T-helper 2 cell treated with Interferon-gamma antibody and Interleukin-4, amounts not matched to agents 5 μg/mL and 100 μg/mL, for 36 hours (primary cell): ENCODE measurements at places on chromosomes 13 and 19.
A peak's percentile ranks its signal among the peaks of the same experiment; 100 is the strongest.

GRCh38 chr19:47619763-47620162 is 10.8 kb downstream of the BICRA start:
- no peak for DNase-seq

DNA sequence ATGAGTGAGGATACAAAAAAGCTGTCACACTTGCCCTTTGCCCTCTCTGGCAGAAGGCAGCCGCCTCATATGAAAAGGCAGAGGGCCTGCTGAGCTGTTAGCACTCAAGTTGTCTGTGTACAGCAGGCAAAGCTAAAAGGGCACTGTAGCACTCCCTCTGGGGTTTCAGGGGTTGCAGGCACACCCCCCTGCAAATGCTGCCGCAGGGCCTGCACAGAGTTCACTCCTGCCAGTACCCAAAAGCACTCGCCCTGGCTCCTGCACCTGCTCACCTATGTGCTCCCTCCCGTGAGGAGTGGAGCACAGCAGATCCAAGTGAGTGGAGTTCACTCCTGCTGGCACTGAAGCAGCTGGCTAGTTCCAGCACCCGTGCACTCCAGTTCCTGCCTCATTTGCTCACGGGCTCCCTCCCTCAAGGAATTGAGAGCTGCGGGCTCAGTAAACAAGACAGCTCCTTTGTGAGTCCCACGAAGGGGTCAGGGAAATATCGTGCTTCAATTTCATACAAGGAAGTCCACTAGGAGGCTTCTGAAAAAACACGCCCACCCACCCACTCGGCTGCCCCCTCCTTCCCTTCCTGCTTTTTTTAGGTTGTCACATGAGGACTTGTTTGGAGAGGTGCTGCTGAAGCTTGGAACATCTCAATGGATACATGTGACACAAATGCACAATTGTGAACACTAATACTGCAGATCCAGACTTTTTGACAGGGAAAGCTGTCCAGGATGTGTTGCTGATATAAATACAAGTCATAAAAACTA is 9.9 kb upstream of the RCBTB2 start:
- DNase-seq = no peak

GRCh38 chr13:87999788-88000187 is 328.6 kb downstream of the SLITRK5 start:
- no peak for DNase-seq

DNA sequence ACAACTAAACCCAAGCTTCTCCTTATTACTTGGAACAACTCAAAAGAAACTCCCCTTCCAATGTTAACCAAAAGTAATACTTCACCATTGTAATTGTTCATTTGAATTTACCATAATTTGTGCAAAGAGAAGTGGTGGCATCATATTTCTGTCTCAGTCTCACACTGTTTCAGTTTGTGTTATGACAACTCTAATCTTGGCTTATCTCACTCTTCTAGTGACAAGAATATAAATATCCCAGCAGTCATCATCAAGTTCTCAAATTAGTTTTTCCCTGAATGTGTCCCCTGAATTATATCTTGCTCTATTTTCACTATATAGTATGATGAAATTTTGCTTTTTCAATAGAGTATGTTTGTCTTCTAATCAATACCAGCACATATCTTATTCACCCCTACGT is 681.4 kb upstream of the PRR20A start:
- DNase-seq = no peak

DNA sequence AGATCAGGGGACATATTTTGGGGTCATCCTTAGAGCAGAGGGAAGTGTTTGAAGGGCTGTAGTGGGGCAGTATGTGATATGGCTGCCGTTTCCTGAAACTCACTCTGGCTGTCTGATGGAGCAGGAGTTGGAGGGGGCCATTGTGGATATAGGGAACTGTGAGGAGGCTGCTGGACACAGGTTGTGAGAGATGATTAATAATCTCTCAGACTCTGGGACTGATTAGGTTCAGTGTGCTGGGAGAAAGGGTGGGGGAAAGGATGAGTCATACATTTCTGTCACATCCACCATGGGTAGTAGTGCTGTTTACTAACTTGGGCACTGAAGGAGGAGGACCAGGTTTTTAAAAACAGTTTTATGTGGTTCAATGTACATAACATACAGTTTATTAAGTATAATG is 4.8 kb downstream of the B3GLCT start:
- peak; percentile 16 for DNase-seq

DNA sequence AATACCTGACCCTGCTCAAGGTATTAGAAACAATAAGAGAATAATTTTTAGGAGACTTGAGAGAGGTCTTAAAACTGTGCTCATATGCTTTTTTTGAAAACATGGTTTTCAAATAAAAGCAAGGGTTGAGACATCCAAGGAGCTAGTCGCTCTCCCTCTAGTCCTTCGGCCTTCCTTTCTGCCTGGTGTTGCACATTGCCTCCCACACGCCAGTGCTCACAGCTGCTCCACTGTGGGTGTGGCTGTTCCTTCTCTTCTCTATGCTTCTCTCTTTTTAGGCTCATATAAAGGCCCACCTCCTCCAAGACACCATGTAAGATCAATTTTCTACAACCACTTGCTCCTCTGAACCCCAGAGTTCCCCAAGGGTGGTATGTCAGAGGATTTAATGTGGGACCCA is 352.6 kb downstream of the ENOX1 start:
- no peak for DNase-seq

DNA sequence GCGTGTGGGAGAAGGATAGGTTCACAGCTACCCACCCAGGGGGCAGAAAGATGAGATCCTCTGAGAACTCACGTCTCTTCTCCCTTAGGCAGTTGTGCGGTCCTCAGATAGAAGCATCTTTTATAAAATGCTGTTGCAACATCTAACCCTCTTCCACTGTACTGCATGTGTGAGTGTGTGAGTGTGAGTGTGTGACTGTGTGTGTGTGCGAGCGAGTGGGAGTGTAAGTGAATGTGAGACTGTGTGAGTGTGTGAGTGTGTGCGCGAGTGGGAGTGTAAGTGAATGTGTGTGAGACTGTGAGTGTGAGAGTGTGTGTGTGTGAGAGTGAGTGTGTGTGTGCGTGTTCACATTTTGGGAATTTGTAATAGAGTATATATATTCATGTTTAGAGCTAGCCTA is 55.6 kb upstream of the F7 start:
- no peak for DNase-seq

GRCh38 chr19:23436944-23437343 is 41.7 kb upstream of the ZNF91 start:
- no peak for DNase-seq

DNA sequence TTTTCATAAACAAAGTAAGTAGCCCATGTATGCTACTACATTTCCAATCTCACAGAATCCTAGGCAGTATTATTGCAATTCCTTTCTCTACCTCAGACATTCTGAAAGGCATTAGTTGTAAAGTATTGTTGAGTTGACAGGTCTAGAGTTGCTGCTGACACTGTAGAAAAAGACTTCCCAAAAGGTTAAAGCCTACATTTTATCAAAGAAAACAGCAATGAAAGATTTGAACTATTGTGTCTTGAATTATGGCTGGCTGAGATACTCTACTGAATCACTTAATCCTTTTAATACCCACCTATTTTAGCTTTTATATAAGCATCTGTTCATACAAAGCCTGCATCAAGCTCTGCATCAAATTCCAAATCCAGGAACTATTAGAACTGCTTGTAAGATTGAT is 1082.0 kb downstream of the OLFM4 start:
- no peak for DNase-seq

DNA sequence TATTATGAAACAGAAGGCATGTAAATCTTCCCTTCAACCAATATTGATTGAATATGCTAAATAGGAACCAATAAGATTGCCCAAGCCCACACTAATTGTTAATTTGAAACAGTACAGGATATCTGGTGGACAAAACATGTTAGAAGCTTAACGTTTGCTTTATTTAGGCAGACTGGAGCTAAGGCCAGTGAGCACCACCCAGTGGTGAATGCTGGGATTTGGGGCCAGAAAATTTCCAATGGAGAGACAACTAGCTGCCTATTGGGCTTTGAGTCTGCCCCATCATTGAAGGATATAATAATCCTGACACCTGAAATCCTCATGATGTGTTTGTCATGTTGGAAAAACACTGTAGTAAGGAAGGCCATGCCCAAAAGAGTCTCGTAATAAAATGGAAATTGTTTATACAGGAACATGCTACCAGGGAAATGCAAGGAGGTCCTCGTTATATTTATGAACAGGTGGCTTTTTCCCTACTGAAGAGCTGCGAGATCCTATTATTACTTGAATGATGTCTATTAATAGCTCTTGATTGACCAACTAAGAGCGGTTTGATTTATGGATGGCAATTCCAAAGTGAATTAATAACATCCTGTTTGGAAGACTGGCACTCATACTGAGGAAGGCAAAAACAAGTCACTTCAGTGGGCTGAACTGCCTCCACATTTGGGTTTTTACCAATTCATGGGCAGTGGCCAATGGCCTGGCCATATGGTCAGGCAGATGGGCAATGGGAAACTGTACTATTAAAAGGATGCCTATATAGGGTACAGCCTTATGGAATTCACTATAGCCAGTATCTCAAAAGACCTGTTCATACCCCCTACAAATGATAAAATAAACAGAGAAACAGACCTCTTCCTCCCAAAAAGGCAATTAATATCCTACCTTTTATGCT is 8.7 kb downstream of the SIGLECL1 start:
- peak; percentile 50 for DNase-seq

GRCh38 chr19:33161201-33161600 is 29.3 kb downstream of the WDR88 start:
- no peak for DNase-seq

DNA sequence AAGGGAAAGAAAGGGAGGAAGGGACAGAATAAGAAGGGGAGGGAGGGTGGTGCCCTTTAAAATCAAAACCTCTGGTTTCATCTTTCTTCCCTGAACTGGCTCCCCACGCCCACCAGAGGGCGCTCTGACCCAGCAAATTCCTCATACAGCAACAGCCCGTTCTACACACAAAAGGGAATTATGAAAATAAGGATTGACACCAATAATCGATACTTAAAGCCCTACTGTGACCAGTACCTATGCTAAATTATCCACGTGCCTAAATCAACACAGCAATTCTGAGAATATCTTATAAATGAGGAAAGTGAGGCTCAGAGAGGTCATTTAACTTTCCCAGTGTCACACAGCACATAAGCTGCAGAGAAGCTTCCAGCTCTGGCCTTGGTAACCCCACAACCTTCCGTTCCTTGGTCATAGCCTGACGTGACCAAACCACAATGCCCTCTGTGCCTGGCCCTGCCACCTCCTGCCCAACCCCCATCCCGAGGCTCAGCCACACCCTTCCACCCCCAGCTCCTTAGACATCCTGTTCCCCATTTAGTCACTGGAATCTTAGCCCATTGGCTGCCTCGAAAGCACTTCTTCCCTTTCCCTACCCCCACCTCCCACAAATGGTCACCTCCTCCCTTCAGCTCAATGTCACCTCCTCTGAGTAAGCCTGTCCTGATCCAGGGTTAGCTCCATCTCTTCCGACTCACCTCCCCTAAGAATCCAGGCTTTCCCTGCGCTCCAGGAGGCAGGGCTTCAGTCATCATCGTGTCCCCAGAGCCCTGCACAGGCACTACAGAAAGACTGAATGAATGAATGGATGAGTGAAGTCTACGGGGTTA is 34.2 kb upstream of the PNMA8B start:
- peak; percentile 55 for DNase-seq

GRCh38 chr13:78742659-78743058 is 83.7 kb upstream of the OBI1 start:
- no peak for DNase-seq

DNA sequence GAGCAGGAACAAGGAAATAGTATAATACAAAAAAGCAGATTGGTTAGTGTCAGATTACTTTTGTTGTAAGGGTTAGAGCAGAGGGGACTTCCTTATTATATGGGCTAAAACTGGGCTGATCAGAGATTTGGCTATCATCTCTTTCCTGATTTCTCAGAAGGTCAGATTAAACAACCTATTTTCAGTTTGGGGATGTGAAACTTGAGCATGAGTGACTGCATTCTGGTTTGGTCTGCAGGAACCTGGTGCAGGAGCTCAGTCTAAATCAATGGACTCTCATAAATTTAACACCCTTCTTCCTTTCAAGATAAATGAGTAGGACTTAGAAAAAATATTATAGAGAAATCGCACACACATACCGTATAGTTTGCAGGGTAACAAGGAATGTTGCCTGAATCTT is 12.9 kb upstream of the RFXAP start:
- no peak for DNase-seq

- DNase-seq = no peak
Observed at GRCh38 chr19:13817018-13817614, 21.9 kb downstream of the ZSWIM4 start.

- DNase-seq = no peak
Observed at GRCh38 chr13:114268344-114269280, 12.8 kb upstream of the UPF3A start.

DNA sequence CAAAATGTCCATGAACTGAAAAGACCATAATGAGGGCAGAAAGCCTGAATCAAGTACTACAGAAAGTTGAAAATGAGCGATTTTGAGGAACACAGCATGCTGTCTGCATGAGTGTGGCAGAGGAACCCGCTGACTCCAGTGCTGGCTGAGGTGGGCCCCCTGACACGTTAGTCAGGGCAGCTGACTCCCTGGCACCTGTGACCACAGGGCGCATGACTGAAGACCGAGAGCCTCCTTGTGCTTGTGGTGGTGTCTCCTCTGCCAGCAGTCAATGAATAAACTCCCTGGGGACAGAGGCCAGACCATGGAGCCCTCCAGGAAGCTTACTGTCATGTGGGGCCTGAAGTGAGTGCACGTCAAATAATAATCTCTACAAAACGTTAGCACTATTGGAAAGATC is 38.4 kb upstream of the VSTM2B start:
- DNase-seq = no peak

- DNase-seq = no peak
Observed at GRCh38 chr19:16593181-16593580, 21.0 kb upstream of the SLC35E1 start.

- DNase-seq = peak; percentile 50
Observed at GRCh38 chr13:99228737-99229691, 28.4 kb downstream of the UBAC2 start.

- no peak for DNase-seq
Observed at GRCh38 chr19:49447485-49448431, 3.9 kb downstream of the PIH1D1 start.

DNA sequence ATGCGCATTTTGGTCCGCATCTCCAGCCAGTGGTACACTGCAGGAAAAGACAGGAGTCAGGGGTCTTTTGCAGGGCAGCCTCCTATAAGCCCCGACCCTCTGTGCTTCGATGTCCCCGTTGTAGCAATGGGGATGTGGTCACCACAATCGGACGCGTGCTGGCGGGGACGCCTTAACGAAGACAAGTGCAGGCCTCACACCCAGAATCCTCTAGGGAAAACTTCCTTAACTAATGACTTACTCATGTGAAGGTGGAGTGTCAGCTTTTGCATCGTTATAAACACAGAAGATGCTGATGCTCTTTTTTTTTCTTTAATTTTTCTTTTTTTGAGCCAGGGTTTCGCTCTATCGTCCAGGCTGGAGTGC is 22.1 kb downstream of the VASP start:
- no peak for DNase-seq
